ENCODE measurements at places on chromosomes 3 and 15.

- no peak for DNase-seq
Measured at GRCh38 chr3:42979044-42979972, at the start of gene GASK1A. TSS of gene GASK1A (plus strand) at chr3:42979311. CDS start at chr3:42979643, 332 bp downstream.

DNA sequence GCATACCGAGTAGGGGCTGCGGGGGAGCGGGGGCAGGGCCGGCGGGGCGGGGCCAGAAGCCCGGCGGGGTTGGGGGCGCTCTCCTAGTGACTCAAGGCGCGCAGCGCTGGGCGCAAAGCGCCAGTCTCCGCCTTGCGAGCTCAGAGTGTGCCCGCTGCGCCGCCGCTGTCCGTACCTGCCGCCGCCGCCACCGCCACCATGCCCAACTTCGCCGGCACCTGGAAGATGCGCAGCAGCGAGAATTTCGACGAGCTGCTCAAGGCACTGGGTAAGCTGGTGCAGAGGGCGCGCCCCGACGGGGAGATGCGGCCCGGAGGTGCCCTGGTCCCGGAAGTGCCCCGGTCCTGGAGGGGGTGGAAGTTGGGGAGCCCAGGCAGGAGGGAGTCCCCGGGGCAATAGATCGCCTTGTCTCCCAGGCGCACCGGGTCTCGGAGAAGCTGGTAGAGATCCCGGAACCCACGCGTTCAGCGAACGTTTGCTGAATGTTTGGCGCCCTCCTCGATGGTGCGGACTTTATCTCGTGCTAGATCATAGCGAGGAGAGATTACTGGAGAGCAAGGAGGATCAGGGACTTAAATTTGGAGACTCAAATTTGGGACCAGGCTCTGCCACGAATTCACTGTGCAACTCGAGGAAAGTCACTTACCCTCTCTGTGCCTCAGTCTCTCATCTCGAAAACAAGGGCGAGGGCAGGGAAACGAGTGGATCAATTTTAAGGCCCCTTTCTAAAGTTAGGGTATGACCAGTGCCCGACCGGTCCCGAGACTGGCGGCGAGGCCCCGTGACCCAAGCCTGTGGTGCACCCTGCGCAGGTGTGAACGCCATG lies at the start of gene CRABP1:
Gene CRABP1, plus strand, starts transcription at position 123 of the 826 bp plus-strand sequence. Its CDS starts 76 bp downstream, at position 199.
- DNase-seq, result no peak

GRCh38 chr3:182479419-182480336 lies 313.6 kb upstream of the ATP11B start:
- DNase-seq, result no peak

DNA sequence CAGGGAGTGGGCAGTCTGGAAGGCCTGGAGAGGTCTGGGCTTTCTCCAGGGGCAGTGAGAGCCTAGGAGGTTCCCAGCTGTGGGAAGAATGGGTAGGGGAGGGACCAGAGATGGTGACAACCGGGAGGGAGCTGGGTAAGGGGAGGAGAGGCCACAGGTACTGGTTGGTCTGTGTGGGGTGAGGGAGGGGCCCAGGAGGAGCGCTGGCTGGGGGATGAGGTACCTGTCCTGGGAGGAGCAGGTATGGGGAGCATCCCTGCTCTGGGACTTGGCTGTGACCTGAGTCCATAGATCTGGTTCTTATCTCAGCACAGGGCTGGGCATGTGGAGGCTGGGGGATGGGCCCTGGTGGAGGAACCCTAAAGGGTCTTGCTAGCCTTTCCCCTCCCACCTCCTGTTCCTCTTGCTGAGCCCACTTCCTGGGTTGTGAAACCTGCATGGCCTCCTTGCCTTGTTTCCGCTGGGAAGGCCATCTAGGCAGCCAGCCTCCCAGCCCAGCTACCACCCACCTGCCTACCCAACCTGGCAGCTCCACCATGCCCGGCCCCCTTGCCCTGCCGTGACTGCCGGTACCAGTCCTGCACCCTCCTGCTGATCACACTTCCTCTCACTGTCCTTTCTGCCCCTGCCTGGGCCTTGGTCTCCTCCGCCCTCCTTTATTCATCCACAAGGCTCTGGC lies 11.0 kb downstream of the PRKCD start:
- DNase-seq, result no peak

DNA sequence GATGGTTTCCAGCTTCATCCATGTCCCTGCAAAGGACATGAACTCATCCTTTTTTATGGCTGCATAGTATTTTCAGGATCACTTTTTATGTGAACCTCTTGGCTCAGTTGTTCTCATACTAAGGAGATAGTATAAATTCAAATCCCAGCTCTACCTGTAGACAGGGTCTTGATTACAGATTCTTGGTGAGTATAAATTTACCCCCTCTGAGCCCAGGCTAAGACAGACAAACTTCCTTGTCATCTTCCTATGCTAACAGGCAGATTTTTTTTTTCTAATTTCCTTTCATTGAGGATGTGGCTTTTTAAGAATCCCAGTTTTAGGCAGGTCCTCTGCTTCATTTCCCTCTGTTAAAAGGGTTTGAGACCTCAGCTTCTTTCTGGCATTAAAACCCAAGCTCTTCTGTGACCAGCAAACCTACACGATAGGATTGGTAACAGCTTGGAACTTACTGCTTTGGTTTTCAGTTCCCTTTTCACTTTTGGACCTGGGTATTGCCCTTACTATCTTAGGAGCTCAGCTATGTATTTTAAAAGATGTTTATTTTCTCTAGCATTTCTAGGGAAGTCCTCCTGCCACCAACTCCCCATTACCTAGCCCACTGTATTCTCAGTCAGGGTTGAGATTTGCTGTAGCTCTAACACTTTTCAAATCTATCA lies 72.5 kb downstream of the VPS8 start:
- DNase-seq, result no peak

- no peak for DNase-seq
Measured at GRCh38 chr3:194032828-194033435, 103.0 kb upstream of the HES1 start.

DNA sequence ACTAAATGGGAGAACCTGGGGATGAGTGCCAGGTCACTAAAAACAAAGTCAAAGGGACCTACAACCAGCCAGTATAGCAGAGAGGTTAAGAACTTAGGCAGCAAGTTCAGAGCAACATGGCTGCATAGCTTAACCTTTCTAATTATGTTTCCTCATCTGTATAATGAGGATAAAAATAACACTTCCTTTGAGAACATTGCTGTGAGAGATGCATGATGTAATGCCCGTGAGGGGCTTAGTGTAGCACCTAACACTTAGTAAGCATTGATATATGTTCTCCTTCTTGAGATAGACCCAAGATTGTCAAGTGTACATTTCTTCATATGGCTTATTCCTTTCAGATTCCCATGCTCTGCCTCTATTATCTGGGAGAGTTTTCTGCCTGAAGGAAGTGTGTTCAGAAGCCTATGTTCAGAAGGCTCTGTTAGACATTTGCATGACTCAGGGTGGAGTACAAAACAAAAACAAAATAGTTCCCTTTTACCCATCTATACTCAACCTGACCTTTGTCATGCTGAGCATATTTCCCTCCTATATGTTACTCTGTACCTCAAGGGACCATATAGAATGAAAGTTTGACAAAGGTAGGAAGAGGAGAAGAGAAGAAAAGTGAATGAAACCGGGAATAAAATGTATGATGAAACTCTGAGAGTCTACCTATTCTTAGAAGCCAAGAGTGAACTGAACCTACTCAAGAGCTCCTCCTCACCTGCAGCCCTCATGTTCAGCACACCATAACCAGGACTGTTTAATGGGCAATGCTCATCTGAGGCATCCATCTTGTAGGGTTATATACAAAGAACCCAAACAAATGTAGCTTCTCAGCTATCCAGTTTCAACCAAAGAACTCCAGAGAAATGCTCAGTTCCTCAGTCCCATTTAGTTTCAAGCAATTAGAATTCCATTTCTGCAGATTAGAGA lies 70.7 kb upstream of the KCNMB2 start:
- no peak for DNase-seq

DNA sequence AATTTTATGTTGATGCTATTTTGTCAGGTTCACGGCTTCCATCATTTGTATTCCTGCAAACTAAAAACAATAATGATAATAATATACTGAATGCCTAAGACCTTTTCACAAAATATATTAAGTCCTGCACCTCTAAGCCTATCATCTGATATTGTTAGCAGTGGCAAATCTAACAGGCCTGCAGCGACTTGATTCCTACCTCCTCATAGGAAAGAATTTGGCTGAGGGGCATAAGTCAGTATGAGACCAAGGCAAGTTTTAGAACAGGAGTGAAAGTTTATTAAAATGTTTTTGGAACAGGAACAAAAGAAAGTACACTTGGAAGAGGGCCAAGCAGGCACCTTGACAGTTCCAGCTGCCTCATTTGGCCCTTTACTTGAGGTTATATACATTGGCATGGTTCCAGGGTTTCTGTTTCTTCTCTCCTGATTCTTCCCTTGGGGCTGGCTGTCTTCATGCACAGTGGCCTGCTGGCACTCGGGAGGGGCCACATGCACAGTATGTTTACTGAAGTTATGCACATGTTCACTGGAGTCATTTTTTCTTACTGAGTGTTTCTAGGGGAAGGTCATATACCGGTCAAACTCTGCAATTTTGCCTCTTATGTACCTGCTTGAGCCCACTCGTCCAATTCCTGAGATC lies 418.1 kb downstream of the EPHA6 start:
- DNase-seq, result no peak

- DNase-seq, result no peak
Measured at GRCh38 chr3:58129041-58129770, 81.6 kb downstream of the DNASE1L3 start.

DNA sequence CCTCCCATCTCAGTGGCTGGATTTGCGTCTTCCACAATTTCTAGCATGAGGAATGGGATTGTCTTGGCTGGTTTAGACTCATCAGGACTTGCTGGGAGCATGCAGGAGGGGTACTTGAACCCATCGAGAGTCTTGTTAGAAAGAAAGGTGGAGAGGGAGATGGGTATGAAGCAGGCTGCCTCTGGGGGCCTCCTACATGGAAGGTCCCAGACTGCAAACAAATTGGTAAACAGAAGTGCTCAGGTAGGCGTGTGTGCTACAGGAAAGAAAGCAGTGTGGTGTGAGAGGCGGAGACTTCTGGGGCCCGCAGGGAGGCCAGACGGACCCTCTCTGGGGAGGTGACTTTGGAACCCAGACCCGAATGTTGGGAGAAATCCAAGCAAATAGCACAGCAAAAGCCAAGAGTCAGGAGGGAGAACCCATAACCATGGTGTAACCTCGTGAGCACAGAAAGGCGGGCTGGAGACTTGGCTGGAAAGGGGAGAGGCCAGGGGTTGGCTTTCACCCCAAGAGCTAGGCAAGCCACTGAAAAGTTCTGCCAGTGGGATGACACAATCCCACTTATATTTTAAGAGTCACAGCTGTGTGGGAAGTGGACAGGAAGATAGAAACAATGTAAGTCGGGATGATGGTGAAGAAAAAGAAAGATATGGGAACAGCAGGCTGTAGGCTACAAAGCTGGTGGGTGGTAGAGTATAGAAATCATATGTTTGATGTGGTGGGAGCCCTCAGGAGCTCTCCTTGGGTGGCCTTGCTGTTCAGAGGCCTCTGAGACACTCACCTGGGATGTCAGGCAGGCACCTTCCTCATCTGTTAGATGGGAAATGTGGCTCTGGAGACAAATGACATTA lies 130.1 kb upstream of the PRR20G start:
- DNase-seq, result no peak

All from stimulated activated CD8-positive, alpha-beta memory T cell treated with anti-CD3 and anti-CD28 coated beads, Interleukin-15, amount 100 ng/mL, for 24 hours (primary cell).